NCI-H1092 (cell line): ENCODE measurements at places on chromosomes 2 and 18.
A peak's percentile ranks its signal among the peaks of the same experiment; 100 is the strongest.

DNA sequence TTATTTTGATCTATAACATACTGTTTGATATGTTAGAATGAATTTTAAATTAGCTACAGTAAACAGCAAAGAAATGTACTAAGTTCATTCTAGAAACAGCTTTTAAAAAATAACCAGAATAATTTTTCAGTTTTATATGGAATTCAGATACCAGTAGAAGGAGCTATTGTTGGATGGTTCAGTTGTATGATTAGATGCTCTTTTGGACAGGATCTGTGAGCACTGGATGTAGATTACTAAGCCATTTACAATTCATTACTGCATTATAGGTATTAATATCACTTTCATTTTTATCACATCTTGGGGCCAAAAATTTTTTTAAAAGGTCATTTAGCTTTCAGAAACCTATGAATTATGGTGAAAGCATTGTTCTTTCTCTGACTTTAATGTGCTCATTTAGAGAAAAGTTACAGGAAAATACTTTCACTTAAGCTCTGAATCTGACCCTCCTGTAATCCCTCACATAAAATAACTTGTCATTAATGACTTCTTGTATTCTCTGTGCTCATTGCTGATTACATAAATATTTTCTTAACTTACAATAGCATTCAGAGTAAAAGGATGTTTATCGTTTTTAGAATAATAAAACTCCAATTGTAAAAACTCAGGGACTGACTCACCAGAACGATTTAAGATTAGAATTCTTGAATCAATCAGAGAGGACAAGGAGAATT lies 750.2 kb downstream of the SLC4A3 start:
- DNase-seq = no peak

DNA sequence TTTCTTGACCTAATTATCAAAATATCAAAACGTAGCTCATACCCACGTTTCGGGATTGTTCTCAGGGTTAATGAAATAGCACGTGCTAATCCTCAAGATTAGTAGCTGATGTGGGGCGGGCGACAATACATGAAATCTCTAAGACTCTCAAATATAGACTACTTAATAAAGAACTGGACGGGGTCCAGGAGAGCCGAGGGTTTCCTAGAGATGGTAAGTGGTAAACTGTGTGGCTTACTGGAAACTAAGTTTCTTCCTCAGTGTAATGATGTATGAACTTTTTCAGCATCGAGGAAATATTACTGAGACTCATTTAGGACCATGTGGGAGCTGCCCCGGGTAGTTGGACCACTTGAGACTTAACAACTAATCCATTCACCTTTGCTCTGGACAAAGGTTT lies 453.3 kb upstream of the SALL3 start:
- DNase-seq = no peak

DNA sequence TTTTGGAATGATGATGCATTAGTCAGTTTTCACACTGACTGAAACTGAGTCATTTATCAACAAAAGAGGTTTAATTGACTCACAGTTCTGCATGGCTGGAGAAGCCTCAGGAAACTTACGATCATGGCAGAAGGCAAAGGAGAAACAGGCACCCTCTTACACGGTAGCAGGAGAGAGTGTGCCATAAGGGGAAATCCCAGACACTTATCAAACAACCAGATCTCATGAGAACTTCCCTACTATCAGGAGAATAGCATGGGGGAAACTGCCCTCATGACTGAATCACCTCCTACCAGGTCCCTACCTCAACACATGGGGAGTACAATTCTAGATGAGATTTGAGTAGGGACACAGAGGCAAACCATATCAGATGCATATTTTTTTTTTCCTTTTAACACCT lies 504.5 kb upstream of the VRK2 start:
- no peak for DNase-seq

DNA sequence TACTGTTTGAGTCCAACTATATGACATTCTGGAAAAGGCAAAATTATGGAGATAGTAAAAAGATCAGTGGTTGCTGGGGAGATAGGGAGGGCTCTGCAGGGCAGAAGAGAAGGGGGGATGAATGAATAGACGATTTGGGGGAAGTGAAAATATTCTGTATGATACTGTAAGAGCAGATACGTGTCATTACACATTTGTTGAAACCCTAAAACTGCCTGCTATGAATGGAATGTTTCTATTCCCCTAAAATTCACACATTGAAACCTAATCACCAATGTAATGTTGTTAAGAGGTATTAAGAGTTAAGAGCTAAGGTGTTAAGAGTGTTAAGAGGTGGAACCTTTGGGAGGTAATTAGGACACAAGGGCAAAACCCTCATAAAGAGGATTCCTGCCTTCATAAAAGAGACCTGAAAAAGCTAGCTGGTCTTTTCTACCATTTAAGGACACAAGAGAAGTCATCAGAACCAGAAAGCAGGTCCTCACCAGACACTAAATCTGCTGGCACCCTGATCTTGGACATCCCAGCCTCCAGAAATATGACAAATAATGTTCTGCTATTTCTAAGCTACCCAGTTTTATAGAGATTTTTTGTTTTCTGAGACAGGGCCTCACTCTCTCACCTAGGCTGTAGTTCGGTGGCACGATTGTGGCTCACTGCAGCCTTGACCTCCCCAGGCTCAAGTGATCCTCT lies 76.2 kb downstream of the ATAD2B start:
- no peak for DNase-seq

DNA sequence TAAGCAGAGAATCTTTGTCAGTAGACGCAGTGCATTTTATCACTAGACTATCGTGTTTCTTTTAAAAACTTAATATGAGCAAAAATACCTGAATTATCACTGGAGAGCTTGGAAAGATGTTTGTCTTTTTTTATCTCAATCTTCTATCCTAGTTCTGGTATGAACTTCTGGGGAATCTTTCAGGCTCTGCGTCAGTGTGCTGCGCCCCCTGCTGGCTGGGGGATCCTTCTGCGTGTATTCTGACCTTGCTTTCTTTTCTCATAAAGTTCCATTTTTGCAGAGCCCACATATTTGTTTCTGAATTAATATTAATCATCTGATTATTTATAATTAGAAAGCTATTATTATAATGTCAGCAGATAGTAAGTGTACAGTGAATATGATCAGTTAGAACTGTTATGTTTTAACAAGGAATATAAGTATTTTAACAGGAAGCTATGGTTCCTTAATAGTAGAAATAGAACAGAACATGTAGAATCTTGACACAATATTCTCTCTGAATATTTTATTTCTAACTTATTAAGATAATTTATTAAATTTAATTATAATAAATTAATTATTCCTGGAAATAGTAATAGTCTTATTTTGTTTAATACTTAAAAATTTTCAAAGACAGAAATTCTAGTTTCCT lies 945.0 kb upstream of the CRIM1 start:
- no peak for DNase-seq

DNA sequence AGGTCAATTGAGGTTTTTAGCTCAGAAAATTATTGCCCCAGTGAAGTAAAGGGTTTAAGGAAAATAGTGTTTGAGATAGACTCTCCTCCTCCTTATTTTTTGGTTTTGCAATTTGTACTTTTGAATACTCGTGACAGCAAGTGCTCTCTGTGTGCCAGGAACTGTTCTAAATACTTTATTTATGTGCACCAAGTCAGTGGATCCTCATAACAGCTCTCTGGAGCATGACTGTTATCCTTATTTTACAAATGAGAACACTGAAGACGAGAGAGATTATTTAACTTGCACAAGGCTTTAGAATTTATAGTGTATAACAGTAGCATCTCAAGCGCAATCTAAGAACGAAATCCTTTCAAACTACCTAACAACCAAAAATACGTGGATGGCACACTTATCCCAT lies 24.7 kb downstream of the BABAM2 start:
- DNase-seq = no peak

DNA sequence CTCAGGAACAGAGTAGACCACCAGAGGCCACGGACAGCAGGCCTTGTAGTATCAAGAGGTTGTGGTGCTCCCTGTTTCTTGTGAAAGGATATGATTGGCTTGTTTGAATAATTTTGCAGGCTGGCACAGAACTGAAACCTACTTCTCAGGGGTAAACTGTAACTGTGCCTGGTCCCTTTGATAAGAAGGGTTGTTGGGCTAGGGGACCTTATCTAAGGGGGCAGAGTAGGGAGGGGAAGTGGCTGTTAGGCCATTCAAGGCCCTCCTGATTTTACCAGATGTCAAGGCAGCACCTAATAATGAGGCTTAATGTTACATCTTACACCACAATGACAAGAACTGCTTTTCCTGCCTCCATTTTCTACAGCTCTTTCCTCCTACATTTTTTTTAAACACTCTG lies 45.6 kb downstream of the GPR39 start:
- DNase-seq = no peak

DNA sequence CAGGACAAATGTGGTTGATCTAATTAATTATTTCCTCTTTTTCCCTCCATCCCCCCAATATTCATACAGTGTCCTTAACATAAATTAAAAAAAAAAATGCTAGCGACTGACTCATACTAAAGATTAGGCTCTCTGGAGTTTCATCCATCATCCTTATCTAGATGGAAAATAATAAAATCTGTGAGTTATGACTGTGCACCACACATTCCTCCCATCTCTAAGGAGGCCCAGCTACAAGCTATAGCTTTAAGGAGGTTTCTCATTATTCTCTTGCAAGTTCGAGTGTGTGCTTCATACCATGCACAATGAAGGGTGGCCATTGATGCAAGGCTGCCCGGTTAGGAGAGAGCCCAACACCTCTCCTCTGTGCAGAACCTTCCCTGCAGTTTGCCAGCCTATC lies 77.3 kb downstream of the XDH start:
- DNase-seq = no peak

GRCh38 chr2:54573537-54573919 lies 117.4 kb downstream of the SPTBN1 start:
- no peak for DNase-seq

- no peak for DNase-seq
These were observed 133.6 kb upstream of the MC4R start for GRCh38 chr18:60506190-60506589.

- no peak for DNase-seq
These were observed 17.4 kb upstream of the NABP1 start for GRCh38 chr2:191660575-191660974.

GRCh38 chr2:215685238-215685990 lies 249.5 kb upstream of the FN1 start:
- DNase-seq = no peak

DNA sequence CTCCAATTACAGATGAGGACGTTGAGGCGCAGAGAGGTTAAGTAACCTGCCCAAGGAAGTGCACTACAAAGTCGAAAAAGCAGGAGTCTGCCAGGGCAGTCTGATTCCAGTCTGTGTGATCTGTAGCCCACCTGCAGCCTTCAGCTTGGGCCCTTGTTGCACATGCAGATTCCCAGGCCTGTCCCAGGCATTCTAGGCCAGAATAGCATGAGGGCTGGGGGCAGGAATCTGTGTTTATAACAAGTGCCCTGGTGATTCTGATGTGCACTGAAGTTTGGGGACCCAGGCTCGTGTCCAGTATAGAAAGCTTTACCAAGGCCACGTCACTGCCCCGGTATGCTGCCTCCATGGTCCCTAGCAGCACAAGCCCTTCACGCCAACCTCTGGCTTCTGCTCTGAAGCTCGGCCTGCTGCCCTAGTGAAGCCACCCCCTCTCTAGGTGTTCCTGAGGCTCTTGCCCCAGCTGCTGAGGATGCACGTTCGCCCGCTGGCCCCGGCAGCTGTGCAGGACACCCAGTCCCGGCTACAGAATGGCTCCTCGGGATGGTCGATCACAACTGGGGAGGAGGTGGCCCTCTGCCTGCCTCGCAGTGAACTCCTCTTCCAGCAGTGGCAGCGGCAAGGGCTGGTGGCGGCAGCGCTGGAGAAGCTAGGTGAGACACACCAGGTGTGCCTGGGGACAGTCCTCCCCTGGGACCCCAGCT lies 4.6 kb downstream of the CHRNG start:
- DNase-seq = no peak

GRCh38 chr2:25617948-25618646 lies 55.3 kb downstream of the DTNB start:
- DNase-seq = no peak

DNA sequence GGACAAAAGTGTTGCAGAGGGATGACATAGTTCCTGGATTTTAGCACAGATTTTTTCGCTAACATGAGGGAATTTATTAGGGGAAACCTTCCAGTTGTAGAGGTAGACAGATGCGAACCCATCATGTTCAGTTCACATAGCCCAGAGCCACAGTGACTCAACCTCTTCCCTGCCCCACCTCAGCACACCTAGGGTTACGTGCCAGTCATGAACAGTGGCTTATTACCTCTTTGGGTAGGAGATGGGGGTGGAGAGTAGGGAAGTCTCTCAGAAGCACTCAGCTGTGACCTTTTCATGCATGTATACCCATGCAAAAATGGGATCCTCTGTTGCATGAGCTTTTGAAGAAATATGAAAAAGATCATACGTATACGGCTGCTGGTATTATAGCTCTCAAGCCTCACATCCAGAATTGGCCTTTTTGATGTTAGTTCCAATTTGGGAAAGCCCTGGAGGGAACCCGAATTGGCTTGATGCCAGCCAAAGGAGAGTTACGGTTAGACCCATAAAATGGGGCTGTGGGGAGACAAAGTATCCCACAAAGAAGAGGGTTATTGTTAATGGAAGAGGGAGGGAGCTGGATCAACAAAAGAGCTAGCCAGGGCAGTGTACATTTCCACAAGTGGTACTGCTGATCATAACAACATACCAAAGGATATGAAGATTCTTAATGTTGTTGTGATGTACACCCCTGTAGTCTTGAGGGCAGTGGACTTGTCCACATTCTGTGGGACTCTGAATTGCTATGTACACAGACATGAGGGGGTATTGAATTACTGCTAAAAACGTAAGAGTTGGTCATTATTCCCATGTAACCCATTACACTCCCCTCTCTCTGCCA lies 4.9 kb downstream of the TANC1 start:
- peak; percentile 68 for DNase-seq

DNA sequence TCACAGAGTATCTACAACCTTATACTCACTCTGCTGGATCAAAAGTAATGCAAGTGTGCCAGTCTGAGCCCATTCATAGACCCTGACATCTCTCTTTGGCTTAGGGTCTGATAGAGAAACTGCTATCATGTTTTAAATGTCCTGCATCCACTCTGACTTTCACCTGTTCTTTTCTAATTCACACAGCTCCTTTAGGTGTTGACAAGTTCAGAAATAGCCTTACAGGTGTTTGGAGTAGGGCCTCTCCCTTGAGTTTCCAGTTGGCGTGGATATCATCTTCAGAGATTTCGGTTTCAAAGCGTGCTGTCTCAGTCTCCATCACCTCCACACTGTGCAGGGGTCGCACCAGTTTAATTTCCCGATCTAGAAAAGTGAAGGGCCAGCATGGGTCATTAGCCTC lies 150.3 kb downstream of the PLEKHA3 start:
- no peak for DNase-seq

GRCh38 chr2:124149571-124149970 lies 124.5 kb downstream of the CNTNAP5 start:
- no peak for DNase-seq

GRCh38 chr18:13836559-13836958 lies 12.6 kb downstream of the MC5R start:
- no peak for DNase-seq

- DNase-seq = no peak
These were observed 130.4 kb upstream of the ARL4C start for GRCh38 chr2:234627308-234627707.

GRCh38 chr18:49548229-49548636 lies 13.6 kb upstream of the LIPG start:
- DNase-seq = no peak
